T-helper 2 cell treated with Interferon-gamma antibody and Interleukin-4, amounts not matched to agents 100 ng/mL and 5 ng/mL, for 36 hours (primary cell): ENCODE measurements at places on chromosomes 11 and 22. TPM values are rescaled to one million over a fixed set of nuclear protein-coding genes. Genes with fewer than 3 reads are reported as not detected.

Gene CCDC34
- 13.0 and 13.5 TPM in 2 replicates for total RNA-seq

Gene IRAG1
- total RNA-seq, result not detected in 2 replicates

Gene KCTD14
- 0.39 and 0.45 TPM in 2 replicates for total RNA-seq

Gene CD82
- 222 and 228 TPM in 2 replicates for total RNA-seq

Gene PVALB
- not detected in 2 replicates for total RNA-seq

Gene APOA5
- not detected in 2 replicates for total RNA-seq
